Pancreas (tissue), 10 donors: ENCODE measurements at places on chromosomes 7 and 10. TPM values are rescaled to one million over a fixed set of nuclear protein-coding genes. Genes with fewer than 3 reads are reported as not detected.

- H3K27ac ChIP-seq, result no peak overlapping the region
- H3K27me3 ChIP-seq, result peaks cover 29% of the 10 kb centered on the region
- H3K36me3 ChIP-seq, result no peaks in the 10 kb centered on the region
- H3K4me1 ChIP-seq, result peaks cover 13% of the 10 kb centered on the region
- DNase-seq, result no peak
Measured at GRCh38 chr10:129853562-129853903, 110.5 kb downstream of the EBF3 start.

- no peak overlapping the region for H3K27ac ChIP-seq
- no peak overlapping the region for H3K4me3 ChIP-seq
- no peak for DNase-seq
- no peaks in the 10 kb centered on the region for H3K36me3 ChIP-seq
- H3K4me1 ChIP-seq, result no peaks in the 10 kb centered on the region
Measured at GRCh38 chr10:63760034-63760707, 239.0 kb downstream of the REEP3 start.

DNA sequence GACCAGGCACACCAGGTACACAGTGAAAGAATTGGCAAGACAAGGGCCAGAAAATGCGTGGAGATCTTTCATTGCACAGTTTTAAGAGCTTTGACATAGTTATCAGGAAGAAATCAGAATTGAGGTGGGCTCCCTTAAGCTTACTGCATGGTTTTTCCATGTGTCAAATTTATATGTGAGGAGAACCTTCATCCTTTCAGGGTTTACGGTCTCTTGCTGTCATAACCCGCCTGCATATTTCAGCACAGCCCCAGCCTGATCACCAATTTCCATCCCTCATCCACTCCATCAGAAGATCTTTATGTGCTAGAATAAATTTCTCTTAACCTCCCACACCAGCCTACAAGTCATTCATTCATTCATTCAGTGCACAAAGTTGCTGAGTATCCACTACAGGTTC, 373.1 kb downstream of the KCNMA1 start:
- peaks cover 11% of the 10 kb centered on the region for H3K4me1 ChIP-seq
- no peak overlapping the region for H3K27ac ChIP-seq
- no peaks in the 10 kb centered on the region for H3K36me3 ChIP-seq

DNA sequence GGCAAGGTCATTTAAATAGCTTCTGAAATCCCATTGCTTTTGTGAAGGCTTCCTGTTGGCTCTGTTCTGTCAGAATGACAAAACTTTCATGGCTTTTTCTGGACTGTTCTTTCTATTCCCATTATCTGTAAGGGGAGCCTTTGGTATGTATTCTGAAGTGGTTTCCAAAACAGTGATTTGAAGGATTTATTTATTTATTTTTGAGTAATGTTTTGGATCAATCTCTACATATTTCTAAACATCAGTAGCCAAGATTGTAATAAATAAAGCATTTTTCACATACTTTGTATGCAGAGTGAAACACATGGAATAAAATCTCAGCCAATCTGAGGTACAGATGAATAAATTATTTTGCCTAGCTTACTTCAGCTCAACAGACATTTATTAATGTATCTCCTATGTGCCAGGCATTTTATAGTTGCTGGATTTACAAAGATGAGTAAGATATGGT, 121.1 kb downstream of the BBS9 start:
- no peak overlapping the region for H3K27ac ChIP-seq
- H3K36me3 ChIP-seq, result no peaks in the 10 kb centered on the region
- no peak for DNase-seq
- no peak overlapping the region for H3K4me3 ChIP-seq
- no peaks in the 10 kb centered on the region for H3K4me1 ChIP-seq

PTPRZ1 gene
- 2.5 TPM for total RNA-seq
